ENCODE measurements at places on chromosomes 2 and 18. TPM values are rescaled to one million over a fixed set of nuclear protein-coding genes. Genes with fewer than 3 reads are reported as not detected.

RGPD4 gene
- total RNA-seq: not detected

DNA sequence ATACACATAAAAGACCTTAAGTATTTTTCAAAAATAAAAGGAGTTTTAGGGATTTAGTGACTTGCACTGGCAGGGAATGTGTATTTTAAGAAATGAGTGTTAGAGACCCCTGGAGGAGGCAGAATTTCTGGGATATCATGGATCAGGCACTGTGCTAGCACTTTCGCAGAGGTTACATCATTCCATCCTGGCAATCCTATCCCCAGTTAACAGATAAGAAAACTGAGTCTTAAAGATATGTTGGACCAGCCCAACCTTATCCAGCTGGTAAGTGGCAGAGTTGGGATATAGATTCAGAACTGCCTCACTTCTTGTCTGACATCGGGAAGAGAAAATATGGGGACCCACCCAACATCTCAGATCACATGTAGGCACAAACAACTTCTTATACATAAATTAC lies 160.3 kb upstream of the EPAS1 start:
- DNase-seq: no peak

DNA sequence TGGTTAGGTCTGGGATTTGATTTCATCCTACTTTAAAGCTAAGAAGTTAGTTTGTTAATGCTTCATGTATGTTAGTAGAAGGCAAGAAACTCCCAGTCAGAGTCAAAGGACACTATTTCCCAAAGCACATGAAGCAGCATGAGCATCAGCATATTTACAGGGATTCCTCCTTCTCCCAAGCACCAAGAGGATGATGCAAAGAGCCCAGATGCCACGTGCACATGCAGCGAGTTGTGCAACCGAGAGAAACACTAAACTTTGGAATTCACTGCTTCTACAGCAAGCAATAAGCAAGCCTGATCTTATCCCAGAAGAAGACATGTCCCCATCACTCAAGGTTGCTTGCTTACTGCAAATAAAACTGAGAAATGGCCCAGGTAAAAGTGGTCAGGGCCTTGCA lies 32.5 kb downstream of the CPO start:
- DNase-seq: peak; percentile 20

- DNase-seq: peak; percentile 58
These were observed 133.4 kb downstream of the INSIG2 start for GRCh38 chr2:118221536-118222272.

Data from body of pancreas (tissue), 4 donors.